ENCODE measurements at places on chromosomes 3 and 15.
A peak's percentile ranks its signal among the peaks of the same experiment; 100 is the strongest.

DNA sequence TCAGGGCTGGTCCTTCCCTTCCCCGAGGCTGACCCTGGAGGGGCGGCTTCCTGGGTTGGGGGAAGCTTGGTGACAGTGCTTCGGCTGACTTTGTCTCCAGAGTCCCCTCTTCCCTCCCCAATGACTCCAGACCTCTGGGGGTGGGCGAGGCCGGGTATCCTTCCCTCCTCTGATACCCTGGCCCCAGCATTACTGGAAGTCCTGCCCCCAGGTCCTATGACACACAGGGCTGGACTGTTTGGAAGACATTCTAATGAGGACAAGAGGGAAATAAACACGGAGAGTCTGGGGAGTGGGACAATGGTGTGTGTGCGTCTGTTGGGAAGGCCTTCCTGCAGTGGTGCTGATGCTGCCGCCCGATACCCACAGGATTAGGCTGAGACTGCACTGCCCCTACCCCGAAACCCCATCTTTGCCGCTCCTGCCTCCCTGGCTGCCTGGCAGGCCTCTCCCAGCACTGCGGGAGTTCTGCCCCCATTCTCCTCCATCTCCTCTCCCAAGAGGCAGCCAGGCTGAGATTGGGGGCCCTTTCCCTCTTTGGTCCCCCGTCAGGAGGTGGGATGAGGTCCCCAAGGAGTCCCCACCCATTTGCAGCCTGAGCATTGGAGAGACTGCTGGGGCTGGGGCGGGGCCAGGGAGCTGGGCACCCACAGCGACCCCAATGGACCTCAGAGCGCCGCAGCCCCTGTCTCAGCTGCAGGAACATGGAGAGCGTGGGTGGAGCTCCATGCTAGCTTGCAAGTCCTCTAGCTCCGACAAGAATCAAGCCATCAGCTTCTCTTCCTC, 29.7 kb upstream of the FBLN2 start:
- no peak for DNase-seq

GRCh38 chr3:143188881-143189280, 69.3 kb downstream of the CHST2 start:
- no peak for DNase-seq

GRCh38 chr3:186098740-186099139, 10.1 kb downstream of the ETV5 start:
- DNase-seq, result no peak

DNA sequence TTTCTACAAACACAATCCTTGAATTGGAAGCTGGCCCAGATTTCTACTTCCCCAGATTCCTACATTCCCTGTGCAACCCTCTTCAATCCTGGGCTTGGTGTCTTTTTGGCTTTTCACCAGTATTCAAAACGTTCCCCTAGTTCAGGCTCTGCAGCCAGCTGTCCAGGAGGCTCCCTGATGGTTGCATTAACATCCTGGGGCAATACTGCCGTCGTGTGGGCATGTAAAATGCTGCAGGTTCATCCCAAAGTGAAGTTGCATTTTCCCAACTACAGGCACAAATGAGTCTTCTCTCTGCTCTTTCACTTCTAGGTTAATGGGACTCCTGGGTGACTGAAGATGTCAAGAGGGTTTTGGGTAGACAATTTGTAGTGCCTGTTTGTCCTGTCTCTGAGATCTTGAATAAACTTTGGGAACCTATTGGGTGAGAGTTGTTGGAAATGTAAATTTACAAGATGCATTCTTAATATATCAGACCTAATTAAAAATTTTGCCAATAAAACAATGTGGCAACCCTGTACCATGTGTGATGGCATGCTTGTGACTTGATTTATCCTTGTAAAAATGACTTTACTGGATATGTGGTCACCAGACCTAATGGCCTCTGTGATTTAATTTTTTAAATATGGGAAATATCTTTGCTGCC, 28.6 kb downstream of the SOX14 start:
- no peak for DNase-seq

- no peak for DNase-seq
Measured at GRCh38 chr3:109125902-109126301, 8.0 kb upstream of the MORC1 start.

DNA sequence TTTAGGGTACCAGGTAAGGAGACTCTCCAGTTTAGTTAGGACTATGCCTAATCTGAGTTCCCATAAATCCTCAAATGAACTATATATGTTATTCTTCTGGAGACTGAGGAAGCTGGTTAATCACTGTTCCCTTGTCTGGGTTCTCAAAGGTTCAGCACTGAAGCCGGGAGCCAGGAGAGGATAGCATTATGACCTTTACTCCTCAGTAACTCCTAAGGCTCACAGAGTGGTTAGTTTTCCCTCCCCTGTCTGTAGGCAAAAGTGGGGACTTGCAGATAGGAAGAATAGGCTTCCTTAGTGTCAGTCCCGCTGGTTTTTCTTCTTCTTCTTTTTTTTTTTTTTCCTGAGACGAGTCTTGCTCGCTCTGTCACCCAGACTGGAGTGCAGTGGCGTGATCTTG, 50.4 kb downstream of the CRTC3 start:
- DNase-seq, result no peak

DNA sequence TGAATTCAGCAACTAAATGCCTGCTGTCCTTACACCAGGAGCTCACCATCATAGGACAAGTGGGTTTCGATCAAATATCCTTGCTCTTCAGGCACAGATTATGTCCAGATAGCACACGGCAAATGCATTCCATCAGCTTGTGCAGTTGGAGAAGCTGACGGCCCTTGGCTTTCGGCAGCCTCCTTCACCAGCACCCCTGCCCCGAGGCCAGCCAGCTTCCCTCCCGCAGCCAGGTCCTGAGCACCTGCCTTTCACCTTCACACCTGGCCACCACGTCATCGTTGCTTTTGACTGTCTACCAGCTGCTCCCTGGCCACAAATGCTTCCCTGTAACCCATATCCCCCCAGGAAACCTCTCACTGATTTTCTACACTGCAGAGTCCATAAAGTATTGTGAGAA, 355.5 kb downstream of the OCA2 start:
- no peak for DNase-seq

DNA sequence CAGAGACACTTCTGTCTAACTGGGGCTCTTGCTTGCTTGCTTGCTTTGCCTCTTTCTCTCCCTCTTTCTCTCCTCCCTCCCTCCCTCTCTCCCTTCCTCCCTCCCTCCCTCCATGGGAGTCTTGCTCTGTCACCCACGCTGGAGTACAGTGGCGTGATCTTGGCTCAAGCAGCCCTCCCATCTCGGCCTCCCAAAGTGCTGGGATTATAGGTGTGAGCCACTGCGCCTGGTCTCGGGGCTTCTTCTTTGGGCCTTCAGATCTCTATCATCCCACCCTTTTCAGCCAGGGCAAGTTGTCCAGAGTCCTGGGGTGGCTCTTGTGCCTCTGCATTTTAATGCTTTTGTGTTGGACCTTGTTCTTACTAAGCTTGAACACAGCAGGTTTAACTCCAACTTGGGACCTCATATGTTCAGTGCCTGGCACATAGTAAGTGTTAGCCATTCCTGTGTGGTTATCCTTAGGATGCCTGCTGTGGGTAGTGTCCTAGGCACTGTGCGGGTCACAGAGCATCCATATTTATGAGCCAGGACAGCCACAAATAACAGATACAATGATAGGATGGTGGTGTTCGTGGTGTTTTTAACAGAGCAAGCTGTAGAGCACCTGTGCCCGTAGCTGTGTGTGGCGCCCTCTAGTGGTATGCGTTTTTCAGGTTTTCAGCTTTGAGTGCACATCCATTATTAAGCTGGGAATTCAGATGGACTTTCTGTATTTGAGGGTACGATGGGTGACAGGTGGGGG, 75.1 kb downstream of the CCK start:
- DNase-seq, result peak; percentile 48

GRCh38 chr3:177306252-177306651, 109.0 kb upstream of the TBL1XR1 start:
- DNase-seq, result no peak

- peak; percentile 63 for DNase-seq
Measured at GRCh38 chr3:37967260-37967881, 23.2 kb upstream of the VILL start.

DNA sequence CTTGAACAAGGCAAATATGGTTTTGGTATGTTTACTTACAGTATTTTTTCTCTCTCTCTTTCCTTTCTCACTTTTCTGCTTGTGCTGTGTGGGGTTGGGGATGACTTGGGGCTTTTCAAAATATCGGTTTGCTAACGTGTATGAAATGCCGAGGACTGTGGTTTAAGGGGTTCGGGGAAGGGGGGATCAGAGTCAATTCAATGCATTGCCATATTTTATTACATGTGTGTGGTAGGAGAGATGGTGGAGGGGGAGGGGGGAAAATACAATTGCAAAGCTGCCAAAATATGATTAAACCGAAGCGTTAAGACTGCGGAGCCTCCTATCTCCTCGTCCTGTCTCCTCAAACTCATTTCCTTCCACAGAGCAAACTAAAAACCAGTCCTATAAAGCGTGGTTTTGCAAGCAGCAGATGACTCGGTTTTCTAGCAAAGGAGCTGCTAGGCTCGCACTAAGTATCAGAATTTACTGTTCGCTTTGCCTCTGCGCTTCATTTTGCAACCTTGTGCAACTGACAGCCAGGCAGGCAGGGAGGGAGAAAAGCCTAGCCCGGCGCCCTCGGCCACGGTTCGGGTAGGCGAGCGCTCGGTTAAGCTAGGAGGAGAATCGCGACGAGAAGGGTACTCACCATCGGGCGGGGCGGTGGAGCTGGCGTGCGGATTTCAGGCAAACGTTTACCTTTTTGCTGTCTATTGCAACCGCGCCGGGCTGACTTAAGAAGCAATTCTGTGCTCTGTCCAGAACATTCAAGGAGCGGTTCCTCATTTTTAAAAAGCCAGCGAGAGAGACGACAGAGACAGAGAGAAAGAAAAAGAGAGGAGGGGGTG, 4.0 kb upstream of the NR2F2 start:
- no peak for DNase-seq

DNA sequence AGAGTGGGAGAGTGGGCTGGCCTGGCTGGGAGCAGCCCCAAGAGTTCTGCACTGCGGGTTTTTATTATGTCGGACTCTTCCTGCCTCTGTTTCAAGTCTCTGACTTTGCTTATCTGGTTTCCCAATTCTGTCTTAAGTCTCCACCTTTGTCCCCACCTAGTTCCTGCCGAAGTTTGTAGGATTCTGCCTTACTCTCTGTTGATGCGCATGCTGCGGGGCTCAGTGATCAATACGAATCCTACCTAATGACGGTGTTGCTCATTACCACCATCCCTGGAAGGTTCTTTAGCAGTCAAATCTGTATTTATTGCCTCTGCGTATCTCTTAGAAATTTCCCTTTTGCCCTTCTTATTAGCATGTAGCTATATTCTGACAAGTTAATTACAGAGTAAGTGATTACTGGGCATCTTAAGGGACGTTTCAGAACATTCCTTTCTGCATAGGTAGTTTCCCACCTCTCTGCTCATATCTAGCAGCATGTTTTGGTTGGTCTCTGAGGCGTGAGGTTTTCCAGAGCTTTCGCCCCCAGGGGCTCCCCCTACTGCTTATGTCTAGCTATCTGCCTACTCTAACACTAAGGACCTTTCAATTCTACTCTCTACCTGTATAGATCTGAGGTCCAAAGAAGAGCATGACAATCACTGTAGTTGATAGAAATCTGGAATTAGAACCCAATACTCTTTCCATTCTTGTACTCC, 236.0 kb upstream of the EIF1B start:
- no peak for DNase-seq

DNA sequence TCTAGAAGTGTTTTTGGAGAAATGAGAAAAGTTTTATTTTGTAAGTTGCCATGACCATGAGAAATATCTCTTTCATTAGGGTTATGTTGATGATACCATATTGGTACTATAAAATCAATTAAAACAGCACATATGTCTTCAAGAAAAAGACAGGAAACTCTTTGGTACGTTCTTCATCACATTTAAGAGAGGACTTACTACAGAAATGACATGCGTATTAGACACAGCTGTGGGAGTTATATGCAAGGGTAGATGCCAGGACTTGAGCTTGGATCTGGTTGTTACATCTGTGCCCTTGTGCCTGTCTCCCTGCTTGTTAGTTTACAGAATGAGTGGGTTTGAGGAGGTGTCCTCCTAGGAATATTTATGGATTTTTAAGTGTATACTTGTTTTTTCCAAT, 103.4 kb upstream of the P2RY1 start:
- DNase-seq, result no peak

DNA sequence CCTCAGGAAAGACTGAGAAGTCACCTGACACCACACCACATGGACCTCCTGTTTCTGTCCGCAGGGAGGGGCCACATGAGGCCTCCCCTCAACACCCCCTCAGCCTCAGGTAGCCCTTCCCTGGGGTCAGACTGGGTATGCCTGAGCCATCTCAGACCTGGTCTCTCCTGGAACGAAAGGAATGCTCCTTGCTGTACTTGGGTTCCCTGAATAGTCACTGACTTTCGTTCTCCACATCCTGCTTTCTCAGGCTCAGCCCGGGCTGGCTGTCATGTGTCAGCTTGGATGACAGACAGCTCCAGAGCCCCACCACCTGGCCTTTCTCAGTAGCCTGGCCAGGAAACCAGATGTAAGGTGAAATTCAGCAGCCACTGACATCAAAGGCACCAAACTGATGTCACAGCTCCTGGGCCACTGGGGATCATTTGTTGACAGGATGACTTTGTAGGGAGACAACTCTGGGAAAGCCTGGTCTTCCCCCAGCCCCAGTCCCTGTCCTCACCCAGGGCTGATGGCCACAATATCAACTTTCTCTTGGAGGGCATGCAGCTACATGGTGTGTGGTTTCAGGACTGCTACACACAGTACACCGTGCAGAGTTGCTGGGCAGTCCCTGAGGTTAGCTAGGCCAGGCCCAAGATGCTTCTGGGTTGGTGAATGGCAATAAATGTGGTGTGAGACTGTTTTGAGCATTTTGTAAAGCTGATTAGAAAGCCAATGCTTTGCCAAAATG, 141.4 kb upstream of the MRPS22 start:
- no peak for DNase-seq

- DNase-seq, result no peak
Measured at GRCh38 chr3:30521156-30521715, 85.2 kb upstream of the TGFBR2 start.

GRCh38 chr3:36941658-36942057, 3.2 kb downstream of the TRANK1 start:
- DNase-seq, result no peak

DNA sequence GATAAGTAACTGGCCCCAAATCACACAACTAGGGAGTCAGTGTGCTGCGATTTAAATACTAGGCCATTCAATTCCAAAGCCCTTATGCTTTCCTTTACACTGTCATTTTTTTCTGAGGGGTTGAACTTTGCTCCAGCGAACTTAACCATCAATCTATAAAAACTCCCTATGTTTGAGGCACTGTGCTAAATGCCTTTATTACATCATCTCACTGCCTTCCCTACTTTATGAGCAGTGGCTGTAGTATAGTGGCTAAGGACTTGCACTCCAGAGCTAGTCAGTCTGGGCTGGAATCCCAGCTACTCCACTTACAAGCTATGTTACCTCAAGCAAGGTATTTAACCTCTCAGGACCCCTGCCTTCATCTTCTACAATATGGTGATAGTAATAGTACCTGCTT, 26.9 kb upstream of the WDR72 start:
- no peak for DNase-seq

DNA sequence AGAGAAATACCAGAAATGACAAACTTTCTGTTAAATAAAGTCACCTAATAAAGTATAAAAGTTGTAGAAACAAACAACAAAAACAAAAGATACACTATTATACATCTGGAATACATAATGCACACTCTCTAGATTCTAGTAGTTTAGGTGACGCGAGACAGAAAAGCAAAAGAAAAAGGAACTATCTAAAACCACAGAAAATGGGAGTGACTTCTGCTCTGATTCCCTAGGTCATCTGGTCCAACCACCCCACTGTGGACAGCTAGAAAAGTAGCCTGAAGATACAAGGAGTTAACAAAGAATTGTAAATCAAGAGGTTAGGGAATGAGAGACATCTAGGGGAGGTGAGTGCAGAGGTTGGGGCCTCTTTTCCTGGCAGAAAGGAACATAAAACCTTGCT, 39.1 kb downstream of the DHX36 start:
- DNase-seq, result no peak

- DNase-seq, result no peak
Measured at GRCh38 chr3:78621061-78621716, 1146.6 kb downstream of the ROBO1 start.
